ENCODE measurements at places on chromosomes 7 and 10.

GRCh38 chr10:131310551-131311401 is 745 bp downstream of the TCERG1L start:
- DNase-seq = no peak

DNA sequence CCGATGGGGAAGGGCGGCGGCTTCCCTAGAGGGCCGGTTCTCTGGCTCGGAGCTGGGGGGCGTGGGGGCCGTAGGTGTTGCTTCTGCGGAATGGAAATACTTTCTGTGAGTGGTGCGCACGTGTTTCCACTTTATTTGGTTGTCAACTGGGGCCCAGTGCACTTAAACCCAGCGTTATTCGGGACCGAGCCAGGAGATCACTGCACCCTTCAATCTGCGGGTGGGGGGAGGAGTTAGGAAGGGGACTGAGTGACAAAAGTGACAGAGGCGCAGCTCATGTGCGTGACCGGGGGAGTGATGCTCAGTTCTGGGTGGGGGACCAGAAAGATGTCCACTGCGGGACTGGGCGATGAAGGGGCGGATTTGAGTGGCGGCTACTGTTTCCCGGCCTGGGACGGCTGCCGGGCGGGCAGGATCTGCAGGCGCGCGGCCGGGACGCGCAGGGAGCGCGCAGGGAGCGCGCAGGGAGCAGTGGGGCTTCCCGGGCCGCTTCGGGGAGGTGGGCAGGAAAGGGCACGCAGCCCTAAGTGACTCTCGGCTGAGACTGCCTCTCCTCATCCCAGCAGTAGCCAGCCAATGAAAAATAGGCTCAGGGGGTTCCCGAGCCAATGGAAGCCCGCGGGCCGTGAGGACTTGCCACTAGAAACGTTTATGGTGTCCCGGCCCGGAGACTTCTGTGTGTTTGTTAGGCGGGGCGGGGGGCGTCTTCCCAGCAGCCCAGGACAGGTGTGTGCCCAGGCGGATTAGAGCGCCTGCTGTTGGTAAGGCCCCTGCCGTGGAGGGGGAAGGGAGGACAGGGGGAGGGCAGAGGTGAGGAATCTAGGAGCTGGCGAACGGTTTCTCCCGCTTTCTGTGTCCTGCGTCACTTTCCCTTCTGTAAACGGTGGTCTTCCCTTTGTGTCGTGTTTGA is 54.3 kb upstream of the KDM7A start:
- peak; percentile 59 for DNase-seq

GRCh38 chr10:89750441-89750840 is 49.1 kb downstream of the KIF20B start:
- DNase-seq = no peak

DNA sequence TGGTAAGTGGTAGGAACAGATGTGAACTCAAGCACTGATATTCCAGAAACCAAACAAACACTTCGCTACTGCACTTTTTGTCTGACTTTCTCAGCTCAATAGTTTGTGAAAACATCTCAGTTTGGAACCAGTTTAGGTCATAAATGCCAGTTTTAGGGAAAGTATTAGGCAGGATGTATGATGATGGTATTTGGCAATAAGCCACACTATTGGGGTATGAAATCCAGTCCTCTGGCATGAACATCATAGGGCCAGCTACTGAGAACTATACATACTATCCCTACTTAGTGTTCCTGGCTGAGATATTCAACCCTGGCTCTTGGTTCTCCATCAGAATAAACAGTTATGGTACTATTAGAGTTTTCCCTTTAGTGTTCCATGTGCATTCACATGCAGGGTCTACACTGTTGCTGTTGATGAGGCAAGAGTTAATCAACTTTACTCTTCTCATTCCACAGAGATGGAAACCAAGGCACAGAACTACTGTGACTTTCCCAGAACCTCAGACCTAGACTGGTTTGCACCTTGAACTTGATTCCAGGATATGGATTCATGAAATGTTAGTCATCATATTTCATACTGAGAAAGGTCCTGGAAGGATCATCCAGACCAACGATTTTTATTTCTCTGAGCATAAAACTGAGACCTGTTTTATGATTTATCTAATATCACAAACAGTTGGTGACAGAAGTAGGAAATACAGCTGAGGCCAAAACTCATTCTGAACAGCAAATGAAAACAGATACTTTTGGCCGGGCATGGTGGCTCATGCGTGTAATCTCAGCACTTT is 20.0 kb upstream of the IFIT2 start:
- no peak for DNase-seq

DNA sequence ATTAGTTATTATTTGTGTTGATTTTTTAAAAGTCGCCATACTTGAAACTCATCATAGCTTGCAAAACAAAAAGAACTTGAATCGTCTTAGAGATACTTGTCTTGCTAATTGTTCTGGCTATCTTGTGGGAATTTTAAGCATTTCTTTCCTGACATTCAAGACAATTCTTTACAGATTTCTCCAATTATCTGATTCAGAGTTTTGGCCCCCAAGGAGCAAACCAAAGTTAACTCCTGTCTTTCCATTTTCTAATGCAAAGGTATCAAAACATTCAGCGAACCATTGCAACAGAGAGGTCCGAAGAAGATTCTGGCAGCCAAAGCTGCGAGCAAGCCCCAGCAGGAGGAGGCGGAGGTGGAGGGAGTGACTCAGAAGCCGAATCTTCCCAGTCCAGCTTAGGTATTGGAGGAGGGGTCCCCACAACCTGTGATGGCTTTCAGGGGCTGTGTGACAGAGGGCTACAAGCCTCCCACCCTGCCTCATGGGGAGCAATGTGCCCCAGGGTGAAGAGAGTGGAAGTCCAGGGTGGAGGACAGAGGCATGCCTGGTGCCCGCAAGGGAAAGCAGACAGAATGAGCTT is 119.4 kb upstream of the STK17A start:
- no peak for DNase-seq

DNA sequence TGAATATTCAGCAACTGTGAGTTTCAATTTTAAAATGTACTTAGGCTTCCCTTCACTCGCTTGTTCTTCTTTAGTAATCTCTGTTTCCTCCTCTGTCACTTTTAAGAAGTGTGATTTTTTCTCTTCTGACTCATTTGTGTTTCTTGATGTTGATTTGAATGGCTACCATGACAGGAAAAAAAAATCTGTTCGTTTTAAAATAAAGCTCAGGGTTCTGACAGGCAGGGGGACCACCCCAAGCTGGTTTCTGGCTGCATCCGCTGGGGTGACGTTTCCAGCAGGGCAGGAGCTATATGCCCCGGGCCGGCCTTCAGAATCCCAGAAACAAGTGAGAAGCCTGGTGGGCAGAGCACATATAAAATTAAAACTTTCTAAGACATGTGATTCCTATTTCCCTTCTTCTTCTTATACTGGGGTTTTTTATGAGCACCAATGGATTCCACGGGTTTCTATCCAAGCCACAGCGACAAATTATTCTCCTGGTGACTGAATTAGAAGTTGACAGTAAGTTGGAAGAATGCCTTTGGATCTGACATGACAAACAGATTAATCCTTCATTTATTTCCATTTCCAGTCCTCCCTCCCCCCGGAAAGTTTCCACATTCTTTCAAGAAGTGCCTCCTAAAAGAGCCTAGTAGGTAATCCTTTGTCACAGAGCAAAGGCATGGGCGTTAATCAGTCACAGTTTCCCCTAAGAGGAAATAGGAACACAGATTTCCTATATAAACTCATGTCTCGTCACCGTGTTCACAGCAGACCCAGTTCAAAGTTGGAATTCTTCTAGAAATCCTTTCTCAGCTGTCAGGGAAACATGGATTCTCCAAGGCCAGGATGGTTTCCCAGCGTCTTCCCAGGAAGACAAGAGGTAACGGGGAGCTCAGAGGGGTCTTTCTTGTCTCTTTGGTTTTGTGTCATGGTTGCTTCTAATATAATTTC is 79.9 kb downstream of the PTPRE start:
- no peak for DNase-seq

DNA sequence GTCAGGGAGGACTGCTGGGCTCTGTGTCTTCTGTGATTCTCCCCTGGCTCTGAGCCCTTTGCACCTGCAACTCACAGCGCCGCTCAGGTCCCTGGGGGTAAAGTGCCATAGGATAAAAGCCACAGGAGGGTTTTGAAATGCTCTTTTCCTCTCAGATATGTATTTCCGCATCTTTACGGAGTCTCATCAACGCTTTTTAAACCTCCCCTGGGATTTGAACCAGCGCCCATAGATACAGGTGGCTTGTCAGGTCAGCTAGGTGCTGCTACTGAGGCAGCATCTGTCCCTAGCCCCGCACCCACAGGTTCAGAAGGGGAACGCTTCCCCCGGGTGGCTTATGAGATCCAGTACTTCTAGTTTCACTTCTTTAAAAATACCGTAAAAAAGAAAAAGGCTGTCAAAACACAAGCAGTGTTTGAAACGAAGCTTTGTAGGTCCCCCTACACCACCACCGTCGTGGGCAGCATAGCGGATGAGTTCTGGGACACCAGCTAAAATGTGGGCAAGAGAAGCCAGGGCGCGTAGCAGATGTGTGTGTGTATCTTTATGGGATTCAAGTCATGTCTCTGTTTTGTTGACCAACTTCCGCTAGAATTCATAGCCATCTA is 173.5 kb downstream of the CUX1 start:
- DNase-seq = no peak
